ENCODE measurements at places on chromosomes 7 and 10. TPM values are rescaled to one million over a fixed set of nuclear protein-coding genes. Genes with fewer than 3 reads are reported as not detected.

PRKCQ gene
- 44.3 TPM for total RNA-seq

KIAA1217 gene
- total RNA-seq: 0.31 TPM

PPP1R9A gene
- total RNA-seq: not detected

SSC4D gene
- total RNA-seq: 0.81 TPM

CACNB2 gene
- total RNA-seq: not detected

PNLIPRP3 gene
- total RNA-seq: not detected

AOC1 gene
- total RNA-seq: not detected

GHRHR gene
- not detected for total RNA-seq

ATRNL1 gene
- 0.12 TPM for total RNA-seq

AUTS2 gene
- 4.7 TPM for total RNA-seq

IDI2 gene
- not detected for total RNA-seq

CYP3A4 gene
- not detected for total RNA-seq

CDCA7L gene
- 62.5 TPM for total RNA-seq

CHST12 gene
- 3.9 TPM for total RNA-seq

ANKRD1 gene
- not detected for total RNA-seq

DNA sequence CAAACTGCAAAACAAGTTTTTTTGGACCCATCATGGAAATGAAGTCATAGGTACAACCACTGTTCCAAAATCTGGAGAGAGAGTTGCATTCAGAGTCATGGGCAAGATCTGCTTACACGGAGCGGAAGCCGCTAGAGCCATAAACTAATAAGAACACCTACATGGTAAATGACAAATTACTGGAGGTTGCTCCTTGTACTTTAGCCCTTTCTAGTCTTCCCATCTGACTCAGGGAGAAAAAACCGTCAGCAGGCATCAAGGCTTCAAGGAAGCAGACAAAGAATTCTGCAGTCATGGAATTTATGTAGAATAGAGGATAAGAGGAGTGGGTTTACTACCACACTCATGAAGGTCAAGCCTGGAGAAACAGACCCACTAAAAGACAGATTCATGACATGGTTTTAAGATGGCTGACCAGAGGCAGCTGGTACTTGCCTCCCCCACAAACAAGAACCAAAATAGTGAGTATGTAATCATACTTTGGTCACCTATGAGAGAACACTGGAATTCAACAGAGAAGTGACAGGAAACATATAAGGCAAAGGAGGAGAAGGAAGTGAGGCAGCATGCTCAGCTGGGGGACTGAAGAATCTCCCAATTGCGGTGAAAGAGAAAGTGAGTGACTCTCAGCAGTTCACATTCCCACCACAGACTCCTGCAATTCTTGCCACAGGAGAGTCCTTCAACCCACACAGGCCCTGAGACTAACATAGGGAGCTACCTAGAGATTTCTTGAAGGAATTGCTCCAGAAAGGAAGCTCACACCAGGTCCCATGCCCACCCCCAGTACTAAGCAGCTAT lies 42.4 kb upstream of the ASAH2 start:
- DNase-seq: no peak

DNA sequence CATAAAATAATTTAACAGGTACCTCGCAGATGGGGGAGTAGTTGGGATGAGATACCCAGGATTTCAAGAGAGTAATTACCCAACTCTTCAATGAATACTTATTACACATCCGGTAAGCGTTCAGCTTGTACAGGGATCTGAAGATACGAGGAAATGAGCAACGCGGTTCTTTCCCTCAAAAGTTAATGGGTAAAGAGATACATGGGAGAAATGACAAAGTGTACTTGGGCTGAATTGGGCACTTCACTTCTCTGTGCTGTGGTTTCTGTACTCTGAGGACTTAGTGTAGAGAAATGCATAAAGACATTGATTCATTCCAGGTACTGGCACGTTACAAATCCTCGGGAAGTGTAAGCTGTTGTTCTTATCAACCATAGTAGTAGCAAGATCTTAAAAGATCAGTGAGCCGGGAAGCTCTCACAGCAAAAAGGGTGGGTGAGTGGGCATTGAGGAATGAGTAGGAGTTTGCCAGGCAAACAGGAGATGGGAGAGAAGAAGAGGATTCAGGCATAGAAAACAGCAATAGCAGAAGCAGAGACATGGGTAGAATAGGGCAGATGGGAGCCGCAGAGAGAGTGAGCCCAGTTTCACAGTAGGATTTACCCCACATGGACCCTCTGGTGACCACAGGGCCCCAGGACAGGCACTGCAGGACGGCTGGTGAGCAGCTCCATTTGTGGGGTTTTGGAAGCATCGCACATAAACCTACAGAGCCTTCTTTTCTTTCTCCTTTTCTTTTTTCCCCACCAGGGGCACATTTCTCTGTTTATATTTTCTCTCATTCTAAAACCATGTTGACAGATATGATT lies 304.3 kb upstream of the PITRM1 start:
- no peak for DNase-seq

GRCh38 chr7:49845626-49846025 lies 72.2 kb downstream of the VWC2 start:
- no peak for DNase-seq

GRCh38 chr7:91636728-91637127 lies 243.8 kb downstream of the MTERF1 start:
- DNase-seq: no peak

GRCh38 chr7:85191383-85191782 lies 4.5 kb upstream of the SEMA3D start:
- DNase-seq: no peak

DNA sequence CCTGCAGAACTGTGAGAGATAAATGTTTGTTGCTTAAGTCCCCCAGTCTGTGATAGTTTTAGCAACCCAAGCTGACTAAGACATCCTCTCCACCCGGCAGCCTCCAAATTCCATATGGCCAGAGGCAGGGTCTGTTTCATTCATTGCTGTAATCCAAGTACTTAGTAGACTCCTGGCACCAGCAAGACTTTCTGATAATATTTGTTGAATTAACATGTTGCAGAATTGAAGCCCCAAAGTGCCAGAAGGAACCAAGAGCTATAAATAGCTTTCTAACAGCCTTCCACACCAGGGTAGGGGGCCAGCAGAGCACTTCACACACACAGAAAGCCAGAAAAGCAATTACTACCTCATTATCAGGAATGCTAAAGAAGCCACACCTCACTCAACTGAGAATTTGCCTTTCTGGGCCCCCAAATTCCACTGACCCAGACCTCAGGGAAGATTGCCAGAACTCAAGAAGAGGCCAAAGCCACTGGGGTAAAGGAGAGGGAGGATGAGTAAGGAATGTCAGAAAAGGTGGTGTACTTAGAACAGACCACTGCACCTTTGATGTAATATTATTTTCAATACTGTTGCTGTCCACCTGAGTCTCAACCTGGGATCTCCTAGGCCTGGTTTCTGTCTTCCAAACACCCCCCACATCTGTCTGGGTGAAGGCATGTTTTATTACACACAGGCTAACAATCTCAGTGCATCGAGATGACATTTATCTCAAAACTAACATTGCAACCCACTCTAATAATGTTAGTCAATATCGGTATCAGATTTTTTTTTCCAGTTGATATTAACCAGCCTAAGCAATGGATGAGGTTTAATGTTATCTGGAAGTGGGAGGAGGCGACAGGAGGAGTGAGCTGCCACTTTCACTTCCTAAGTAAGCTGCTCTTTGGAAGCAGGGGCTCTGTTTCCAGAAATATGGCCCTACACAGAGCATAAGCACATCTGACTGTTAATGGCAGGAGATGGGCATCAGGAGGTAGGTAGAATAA lies 5.5 kb downstream of the NOD1 start:
- DNase-seq: no peak

- no peak for DNase-seq
Measured at GRCh38 chr7:23533238-23533604, 1.4 kb upstream of the TRA2A start.

DNA sequence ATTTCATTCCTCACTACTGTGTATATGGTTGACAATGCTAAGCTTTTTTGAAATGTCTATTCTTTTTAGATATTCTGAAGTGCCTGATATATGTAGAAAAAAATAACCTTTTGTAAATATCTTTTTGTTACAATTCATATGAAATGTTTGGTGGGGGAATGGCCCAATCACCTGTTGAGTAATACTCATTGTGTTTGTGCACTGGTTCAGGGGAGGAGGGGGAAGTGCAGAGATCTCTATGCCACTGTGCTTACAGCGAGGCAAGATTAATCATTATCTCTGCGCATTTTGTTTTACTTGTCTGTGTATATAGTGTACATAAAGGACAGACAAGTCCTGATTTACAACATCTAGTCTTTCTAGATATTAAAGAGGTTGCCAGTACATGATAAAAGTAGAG lies 25.2 kb downstream of the NUP42 start:
- DNase-seq: no peak

GRCh38 chr7:105245398-105246114 lies 143.2 kb downstream of the SRPK2 start:
- no peak for DNase-seq

GRCh38 chr10:90480466-90480865 lies 377.4 kb downstream of the HTR7 start:
- DNase-seq: no peak

- DNase-seq: peak; percentile 35
Measured at GRCh38 chr7:116576350-116577319, 51.8 kb downstream of the CAV1 start.

DNA sequence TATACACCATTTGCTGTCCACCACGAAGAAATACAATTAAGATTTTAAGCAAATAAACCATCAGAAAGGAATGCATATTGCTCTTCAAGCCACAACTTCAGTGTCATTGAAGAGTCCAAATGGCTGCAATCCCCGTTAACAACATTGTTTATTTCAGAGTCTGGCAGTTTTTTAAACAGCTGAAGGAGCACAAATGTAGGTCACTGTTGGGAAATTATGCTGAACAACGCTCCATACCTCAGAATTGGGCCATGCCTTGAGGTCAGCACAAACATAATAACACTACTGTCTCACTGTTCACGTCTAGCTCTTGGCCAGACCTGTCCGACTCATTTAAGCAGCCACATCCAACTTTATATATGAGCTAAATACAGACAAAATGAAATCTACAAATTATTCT lies 453.9 kb upstream of the GHITM start:
- DNase-seq: no peak

GRCh38 chr7:99249985-99250575 lies 22.6 kb upstream of the MYH16 start:
- no peak for DNase-seq

DNA sequence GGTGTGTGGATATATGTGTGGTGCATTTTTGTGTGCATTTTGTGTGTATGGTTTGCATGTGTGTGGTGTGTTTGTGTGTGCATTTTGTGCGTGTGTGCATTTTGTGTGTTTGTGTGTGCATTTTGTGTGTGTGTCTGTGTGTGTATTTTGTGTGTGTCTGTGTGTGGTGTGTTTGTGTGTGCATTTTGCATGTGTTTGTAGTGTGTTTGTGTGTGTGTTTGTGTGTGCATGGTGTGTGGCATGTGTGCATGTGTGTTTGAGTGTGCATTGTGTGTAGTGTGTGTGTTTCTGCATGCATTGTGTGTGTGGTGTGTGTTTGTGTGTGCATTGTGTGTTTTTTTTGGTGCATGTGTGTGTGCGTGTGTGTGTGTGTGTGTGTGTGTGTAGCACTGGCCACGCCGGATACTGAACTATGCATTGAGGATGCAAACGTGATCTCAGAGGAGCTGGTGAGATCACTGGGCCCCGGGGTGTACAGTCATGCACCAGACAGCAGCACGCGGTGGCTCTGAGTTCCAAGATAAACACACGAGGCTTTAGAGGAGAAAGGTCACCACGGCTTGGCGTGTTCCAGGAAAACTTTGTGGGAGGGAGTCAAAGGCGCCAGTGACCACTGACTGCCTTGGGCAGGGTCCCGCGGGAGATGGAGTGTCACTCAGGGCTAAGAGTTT lies 106.6 kb upstream of the SHH start:
- no peak for DNase-seq

- DNase-seq: no peak
Measured at GRCh38 chr10:126199221-126199998, 188.9 kb downstream of the ADAM12 start.

- DNase-seq: no peak
Measured at GRCh38 chr7:102898532-102898859, 14.3 kb upstream of the LRRC17 start.

GRCh38 chr7:107071129-107071528 lies 26.6 kb downstream of the PRKAR2B start:
- no peak for DNase-seq

GRCh38 chr10:84993251-84994035 lies 665.1 kb downstream of the CCSER2 start:
- no peak for DNase-seq

DNA sequence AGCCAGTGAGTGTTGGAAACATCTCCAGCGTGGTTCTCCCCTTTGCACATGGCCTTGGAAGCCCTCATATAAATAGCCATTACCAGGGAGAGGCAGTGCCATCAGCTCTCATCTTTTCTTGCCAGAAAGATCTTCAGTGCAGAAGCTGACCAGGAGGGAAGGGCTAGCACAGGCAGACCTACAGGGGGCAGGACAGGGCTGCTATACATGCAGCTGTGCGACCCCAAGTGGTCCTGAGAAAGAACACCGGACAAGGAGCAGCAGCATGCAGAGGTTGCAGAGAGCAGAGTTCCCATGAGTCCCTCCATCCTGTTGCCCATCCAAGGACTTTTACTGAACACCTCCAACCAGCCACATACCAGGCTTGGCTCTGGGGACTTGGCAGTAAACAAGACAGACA lies 17.1 kb downstream of the GRID1 start:
- no peak for DNase-seq

DNA sequence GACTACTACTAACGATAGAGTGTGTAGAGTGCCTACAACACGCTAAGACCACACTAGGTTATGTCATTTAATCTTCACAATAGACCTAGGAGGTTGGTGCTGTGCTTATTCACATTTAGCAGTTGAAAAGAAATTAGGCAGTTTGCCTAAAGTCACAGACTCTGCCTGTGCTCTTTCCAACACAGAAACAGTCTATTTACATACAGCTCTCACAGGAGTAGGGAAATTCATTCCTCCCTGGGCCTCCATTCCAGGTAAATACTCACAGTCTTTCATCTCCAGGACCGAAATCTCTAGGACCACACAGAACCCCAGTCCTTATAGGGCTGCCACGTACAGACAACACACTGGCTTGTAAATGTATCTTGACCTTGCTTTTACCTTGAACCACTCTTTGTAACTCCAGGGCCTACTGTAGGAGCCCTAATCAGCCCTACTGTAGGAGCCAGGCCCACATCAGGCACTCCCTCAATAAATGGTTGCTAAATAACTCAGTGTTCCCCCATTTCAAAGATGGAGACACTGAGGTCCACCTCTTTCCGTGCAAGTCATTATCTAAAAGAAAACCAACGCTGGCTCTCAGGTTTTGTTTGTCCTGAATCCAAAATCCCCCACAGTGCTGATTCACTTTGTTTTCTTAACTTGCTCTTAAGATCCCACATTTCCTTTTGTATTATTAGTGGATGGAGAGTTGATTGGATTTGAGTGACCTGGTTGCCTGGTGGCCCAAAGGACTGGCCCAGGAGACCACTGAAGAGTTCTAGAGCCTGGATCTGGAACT lies 146.9 kb downstream of the KCNMA1 start:
- DNase-seq: no peak
